ENCODE measurements at places on chromosomes 7 and 10.

- no peak for DNase-seq
Measured at GRCh38 chr10:3287572-3288445, 115.2 kb upstream of the PITRM1 start.

- DNase-seq: no peak
Measured at GRCh38 chr10:5396556-5397300, 7.9 kb downstream of the TUBAL3 start.

DNA sequence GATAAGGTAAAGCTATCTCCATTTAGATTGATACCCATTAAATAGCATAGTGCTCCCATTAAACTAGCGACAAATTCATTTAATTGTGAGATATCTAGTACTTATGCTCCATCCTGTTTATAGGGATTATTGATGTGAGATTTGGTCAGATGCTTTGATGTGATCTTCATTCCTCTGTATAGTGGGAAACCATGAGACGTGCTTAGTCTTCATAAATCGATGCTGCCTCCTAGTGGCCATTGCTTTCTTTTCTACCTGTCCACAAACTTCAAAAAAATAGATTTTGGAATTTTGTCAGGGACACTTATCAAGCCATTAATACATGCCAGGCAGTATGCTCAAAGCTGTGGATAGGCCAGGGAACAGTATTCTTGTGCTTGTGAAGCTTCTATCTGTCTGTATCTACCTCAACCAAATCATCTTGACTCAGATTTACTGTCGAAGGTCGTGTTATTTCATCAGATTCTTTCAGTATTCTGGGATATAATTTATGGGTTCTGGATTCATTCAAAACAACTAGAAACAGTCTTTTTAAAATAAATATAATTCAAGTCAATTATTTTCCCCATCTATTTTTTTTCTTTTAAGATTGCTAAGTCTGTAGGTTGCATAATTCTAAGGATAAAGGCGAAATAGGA, 12.0 kb downstream of the LSM8 start:
- DNase-seq: no peak

DNA sequence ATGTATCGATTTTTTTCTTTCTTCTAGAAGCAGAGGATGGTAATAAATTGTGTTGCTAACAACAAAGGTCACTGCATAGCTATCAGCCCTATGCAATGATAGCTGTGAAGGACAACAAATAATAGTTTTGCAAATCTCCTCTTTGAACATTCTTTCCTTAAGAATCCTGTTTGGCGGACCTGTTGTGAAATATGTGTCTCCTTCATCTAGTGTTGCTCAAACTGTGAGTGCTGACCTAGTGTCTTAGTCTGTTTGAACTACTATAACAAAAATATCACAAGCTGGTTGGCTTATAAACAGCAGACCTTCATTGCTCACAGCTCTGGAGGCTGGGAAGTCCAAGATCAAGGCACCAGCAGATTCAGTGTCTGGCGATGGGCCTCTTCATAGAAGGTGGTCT, 53.7 kb downstream of the CAV1 start:
- no peak for DNase-seq

- peak; percentile 39 for DNase-seq
Measured at GRCh38 chr7:99375070-99375807, 709 bp downstream of the ARPC1B start.

GRCh38 chr7:823649-824048, 8.6 kb upstream of the SUN1 start:
- DNase-seq: no peak

DNA sequence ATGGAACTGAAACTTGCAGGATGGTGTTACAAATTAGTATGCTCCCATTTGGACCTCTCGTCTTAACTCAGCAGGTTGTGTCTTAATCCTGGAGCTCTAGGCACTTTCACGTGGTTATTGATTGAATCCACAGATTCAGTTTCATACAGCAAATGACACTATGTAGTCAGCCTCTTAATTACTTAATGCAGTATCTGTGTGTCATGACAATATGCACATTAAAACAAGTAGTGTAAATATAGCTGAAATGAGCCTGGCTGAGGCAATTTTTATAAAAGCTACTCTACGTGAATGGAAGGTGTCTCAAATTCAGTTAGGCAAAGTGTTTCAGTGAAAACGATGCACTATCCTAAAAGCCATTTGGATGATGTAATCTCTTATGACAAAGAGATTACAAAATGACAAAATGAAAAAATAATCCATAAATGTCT, 86.8 kb downstream of the CD36 start:
- DNase-seq: no peak

- DNase-seq: no peak
Measured at GRCh38 chr10:103808780-103809179, 46.6 kb downstream of the SH3PXD2A start.

DNA sequence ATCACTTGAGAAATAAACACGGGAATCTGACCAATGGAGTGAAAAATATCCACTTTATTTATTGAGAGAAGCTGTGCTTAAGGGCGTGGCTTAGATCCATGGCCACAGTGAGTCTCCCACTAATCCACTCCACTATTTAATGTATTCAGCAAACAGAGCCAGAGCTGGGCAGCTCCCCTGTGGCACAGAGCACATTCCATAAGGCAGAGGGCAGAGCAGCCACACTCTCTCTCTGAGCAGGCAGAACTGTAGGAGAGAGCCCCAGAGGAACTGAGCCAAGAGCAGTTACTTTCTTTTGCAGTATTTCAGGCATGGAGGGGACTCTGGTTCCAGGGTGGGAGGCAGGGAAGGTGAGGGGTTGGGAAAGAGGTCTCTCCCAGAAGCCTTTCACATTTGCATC, 106.0 kb downstream of the GALNT17 start:
- no peak for DNase-seq

GRCh38 chr7:130960208-130960988, 226.4 kb upstream of the KLF14 start:
- no peak for DNase-seq

DNA sequence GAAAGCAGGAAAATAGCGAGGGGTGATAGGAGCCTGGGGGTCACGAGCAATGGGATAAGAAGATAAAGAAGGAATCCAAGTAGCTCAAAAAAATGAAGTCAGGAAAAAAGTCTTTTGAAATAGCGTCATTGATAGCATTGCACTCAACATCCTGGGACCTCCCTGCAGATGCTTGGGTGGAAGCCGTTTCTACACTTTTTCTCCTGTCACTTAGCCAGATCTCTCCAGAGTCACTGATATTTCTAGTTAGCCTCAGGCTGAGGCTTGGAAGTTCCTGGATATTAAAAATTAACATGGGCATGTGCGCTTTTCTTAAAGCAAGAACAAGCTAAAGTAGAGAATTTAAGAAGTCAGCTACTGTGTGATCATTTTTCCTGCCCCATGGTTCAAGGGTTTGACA, 39.5 kb upstream of the CHST15 start:
- DNase-seq: no peak

DNA sequence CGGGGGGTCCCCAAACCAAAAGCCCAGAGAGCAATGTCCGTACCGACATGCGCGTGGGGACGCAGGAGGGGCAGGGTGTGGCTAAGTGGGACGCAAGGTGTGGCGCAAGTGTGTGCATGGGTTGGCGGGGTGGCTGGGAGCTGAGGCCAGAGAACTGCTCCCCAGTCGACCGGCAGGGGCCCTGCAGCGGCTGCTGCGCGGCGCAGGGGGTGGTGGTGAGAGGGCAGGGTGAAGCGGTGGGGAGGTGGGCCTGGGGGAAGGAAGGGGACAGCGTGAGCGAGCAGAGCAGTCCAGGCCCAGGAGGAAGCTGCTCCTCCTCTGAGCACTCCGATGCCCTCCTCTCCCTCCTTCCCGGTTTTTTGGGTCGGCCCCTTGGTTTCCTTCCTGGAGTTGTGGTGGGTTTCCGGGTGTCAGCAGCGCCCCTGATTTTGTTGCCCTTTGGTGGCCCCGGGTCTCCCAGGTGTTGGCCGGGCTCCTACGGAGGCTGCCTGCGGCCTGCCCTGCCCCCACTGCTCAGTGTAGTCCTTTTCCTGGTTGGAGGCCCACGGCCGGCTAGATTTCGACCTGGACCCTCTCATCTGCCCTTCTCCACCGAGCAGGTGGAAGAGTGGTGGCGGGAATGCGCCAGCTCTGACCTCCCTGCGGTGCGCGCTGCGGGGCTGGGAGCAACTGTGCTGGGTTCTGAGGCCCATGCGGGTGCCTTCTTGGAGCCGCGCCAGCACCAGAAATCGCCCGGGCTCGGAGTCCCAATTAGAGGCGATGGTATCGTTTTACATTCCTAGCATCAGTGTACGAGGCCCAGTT, 40.5 kb upstream of the COMTD1 start:
- DNase-seq: no peak

GRCh38 chr10:120453886-120454285, 3.1 kb upstream of the PLPP4 start:
- DNase-seq: no peak

- no peak for DNase-seq
Measured at GRCh38 chr10:105585753-105586152, 944.7 kb downstream of the SORCS3 start.

GRCh38 chr10:4219901-4220300, 434.9 kb upstream of the KLF6 start:
- no peak for DNase-seq

GRCh38 chr7:82593780-82594179, 150.2 kb upstream of the CACNA2D1 start:
- no peak for DNase-seq

- no peak for DNase-seq
Measured at GRCh38 chr7:140348161-140348849, 50.0 kb downstream of the SLC37A3 start.

DNA sequence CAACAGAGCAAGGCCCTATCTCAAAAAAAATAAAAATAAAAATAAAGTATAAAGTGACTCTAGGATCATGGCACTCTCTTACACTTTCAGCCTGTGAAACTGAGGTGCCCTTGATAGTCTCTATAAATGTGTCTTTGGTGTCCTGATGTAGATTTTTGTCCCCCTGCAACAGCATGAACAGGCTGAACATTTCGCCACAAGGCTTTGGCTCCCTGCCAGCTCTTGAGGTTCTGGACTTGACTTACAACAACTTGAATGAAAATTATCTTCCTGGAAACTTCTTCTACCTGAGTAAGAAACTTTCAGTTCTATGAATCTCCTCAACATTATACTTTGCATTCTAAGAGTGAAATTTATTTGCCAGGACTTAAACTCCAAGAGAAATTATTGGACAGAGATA, 48.1 kb upstream of the BMS1 start:
- no peak for DNase-seq

GRCh38 chr7:80505900-80506500, 5.9 kb downstream of the GNAT3 start:
- no peak for DNase-seq

DNA sequence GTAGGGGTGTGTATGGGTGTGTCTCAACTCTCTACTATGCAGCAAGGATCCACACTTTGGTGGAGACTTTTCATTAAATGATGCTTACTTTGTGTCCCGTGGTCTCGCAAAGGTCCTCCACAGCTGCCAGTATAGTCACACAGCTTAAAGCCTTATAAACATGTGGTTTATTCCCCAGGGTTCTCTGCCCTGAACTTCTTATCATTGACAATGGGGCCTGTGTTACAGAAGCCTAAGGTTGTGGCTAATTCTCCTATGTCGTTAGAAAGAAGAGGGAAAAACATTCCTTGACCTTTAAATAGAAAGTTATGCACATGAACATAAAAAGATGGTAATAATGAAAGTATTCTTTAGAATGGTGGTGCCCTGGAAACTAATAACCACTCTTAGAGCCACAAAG, 201.4 kb downstream of the INHBA start:
- DNase-seq: no peak

DNA sequence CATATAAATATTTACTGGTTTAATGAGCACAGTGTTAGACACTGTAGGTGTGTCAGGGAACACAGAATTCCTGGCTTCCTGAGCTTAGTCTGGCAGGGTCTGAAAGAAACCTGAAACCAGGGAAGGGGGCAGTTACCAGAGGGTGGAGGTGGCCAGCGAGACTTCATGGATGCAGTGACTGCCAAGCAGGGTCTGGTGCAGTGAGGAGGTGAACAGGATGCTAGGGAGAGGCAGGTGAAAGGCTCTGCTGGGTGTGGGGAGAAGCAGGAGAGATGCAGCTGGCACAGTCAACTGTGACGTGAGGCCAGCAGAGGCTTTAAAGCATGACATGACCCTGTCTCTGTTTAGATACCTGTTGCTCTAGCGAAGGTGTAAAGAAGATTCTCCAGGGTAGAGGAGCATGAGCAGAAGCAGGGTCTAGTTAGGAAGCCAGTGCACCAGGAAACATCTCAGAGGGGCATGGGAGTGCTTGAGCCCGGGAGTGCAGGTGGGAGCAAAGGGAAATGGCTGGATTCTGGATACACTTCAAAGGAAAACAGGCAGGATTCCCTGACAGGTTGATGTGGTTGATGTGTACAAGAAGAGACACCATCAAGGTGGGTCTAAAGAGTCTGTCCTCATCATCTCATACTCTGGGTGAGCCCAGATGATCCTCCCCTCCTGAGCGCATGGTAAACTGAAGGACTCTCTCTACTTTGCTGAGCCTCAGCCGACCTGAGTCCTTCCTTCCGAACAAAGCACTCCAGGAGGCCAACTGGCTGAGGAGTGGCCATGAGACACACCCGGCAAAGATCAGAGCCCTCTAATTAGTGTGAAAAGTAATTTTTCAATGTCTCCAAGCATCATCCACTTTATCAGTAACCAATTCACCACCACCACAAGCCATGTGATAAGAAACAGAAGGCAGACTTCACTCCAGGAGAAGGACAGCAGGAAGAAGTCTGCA, 186.8 kb downstream of the COBL start:
- DNase-seq: no peak
